ENCODE measurements at places on chromosomes 12 and 14. TPM values are rescaled to one million over a fixed set of nuclear protein-coding genes. Genes with fewer than 3 reads are reported as not detected.

GRCh38 chr12:8637244-8637643 lies 24.6 kb upstream of the AICDA start:
- DNase-seq: no peak

GRCh38 chr12:119990382-119990874 lies 1.4 kb downstream of the BICDL1 start:
- no peak for DNase-seq

DNA sequence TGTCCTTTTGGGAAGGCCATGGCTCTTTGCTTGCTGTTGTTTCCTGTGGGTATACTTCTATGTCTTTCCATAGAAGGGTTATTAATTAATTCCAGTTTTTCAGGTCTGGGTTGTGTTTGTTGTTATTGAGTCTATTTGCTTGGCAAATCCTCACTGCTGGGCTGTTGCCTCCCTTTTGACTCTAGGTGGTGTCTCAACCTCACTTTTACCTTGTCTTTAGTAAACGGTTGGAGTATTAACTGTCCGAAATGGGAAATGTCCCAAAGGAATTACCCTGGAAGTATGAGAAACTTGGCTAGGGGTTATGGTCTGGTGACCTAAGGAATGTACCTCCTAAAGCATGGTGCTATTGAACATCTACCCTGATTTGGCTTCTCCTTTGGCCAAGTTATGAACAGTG lies 16.7 kb downstream of the PRH1 start:
- DNase-seq: no peak

- no peak for DNase-seq
Measured at GRCh38 chr12:113127791-113128199, 7.8 kb downstream of the RASAL1 start.

- no peak for DNase-seq
Measured at GRCh38 chr12:34601689-34602088, 579.4 kb downstream of the ALG10 start.

GRCh38 chr14:50052517-50052916 lies 63.9 kb downstream of the VCPKMT start:
- DNase-seq: peak; percentile 54

DNA sequence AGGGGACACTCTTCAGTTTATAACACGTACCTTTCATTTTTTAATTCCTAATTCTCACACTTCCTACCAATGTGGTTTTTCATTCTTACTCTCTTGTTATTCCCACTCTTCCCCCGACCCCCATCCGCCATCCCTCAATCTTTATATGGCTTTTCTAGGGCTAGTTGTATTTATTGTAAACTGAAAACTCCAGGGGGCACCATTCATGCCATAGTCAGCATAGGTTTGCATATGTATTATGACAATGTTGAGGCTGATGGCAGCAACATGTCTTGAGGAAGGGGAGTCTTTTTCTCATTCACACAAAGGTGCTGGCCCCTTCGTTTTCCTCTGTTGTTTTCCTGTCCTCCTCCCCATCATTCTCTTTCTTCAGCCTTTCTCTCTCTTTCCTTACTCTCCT lies 27.7 kb upstream of the LTA4H start:
- DNase-seq: no peak

- peak; percentile 91 for DNase-seq
Measured at GRCh38 chr14:54606178-54606577, 39.2 kb downstream of the SAMD4A start.

DNA sequence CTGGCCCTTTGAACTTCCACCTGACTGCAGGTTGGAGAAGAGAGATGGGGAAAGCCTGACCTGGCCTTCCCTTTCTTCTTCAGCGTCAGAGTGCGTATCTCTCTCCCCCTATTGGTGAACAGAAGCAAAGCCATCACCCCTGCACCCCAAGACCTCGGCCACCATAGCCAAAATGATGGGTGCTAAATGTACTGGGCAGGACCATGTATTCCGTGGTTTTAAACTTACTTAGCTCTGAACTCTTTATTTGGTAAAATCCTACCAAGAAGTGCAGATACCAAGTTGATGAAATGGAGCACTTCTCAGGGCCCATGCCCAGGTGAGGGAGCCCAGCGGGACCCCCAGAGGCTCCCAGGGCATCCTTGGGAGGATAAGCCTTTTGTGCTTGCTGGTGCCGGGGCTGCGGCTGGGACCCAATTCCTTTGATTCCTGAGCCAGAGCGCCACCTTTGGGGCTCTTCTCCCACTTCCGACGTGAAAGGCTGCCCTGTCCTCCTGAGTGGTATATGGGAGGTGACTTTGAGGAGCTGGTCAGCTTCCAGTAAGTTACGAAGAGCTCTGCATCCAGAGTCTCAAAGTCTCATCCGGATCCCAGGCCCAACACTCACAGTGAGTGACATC lies 9.4 kb downstream of the CCND2 start:
- no peak for DNase-seq

GRCh38 chr14:67514650-67515385 lies 18.3 kb upstream of the PLEKHH1 start:
- DNase-seq: peak; percentile 78

GRCh38 chr14:63468294-63468693 lies 74.9 kb downstream of the PPP2R5E start:
- DNase-seq: no peak

- DNase-seq: no peak
Measured at GRCh38 chr12:83700838-83701237, 1014.1 kb downstream of the TMTC2 start.

DNA sequence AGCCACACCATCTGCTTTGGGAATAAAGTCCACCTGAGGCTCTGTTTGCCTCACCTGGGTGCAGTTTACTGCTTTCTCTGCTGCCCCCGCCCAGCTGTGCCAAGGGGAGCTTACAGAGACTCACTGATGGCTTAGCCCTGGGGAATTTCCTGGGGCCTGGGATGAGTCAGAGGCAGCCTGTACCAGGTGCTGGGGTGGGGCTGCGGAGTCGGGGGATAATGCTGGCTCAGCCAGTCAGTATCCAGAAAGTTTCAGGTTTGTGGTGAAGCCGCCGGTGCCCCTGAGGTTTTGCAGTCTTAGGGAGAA lies 22.3 kb downstream of the PLEKHG3 start:
- no peak for DNase-seq

DNA sequence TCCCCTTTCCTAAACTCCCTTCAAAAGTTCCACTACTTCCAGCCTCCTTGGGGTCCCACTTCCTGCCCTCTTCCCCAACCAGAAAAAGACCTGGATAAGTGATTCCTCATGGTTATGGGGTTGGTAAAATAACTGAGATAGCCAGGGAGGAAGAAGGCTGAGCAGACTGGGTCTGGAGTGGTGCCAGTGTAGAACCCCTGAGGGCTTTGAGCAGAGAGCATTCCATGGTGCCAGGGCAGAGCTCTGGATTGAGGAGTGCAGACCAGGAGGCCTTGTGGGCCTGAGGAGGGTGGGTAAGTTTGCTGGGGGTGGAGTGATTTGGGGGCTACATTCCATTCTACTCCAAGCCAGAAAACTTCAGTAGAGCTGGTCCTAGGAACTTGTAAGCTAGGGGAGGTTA lies 9.5 kb upstream of the CISTR start:
- DNase-seq: no peak

GRCh38 chr12:27971606-27972005 lies 927 bp downstream of the PTHLH start:
- no peak for DNase-seq

DNA sequence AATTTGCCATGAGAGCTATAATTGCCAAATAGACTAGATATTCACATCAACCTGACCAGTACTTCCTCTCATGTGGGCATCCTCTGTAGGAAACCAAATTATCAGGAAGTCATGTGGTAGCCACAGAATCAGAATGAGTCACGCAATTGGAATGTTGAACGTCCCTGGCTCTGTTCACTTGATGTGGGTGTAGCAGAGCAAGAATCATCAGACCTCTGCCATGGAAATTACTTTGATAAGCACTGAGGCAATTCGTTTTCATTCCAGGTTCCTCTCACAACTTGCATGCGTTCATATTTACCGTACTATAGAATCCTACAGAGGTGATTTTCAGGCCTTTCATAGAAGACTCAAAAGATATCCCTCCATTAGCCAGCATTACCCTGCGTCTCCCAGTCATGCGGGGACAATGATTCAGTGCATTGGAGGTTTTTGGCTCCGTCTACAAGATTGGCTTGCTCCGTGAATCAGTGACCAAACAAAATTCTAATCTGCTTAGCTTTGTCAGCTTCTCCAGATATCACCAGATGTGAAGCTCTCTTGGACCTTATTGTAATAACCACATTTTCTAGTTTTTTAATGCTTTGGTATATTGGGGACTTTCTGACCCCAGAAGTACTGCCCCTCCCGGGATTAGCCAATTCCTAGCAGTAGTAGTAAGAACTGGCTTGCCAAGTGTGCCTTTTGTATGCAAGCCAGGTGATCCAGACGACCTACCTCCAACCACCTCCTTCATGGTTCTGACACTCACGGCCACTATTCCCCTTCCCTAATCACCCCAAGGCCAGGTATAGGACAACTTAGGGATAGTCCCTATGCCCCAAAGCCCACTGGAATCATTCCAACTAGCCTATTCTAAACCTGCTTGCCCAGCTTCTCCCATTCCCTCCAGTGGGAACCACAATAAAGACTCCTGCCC lies 133.4 kb downstream of the KICS2 start:
- DNase-seq: no peak

GRCh38 chr12:47214771-47215170 lies 135.0 kb upstream of the AMIGO2 start:
- no peak for DNase-seq

GRCh38 chr12:96044017-96044942 lies 8.9 kb upstream of the LTA4H start:
- DNase-seq: no peak

DNA sequence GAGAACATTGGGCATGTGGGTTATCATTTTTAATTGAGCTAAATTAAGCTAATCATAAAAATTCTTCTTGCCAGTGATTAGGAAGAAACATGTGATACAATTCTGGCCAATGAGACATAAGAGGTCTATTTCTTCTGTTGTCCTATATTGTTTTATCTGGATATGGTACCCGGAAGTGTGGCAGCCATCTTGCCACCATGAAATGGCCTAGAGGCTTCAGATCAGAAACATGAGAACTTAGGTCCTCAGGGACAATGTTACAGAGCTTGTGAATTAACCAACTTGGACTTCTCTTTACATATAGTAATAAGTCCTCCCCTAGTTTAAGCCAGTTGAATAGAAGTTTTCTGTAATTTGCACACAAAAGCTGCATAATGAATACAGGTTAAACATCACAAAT lies 30.5 kb downstream of the MBIP start:
- no peak for DNase-seq

DNA sequence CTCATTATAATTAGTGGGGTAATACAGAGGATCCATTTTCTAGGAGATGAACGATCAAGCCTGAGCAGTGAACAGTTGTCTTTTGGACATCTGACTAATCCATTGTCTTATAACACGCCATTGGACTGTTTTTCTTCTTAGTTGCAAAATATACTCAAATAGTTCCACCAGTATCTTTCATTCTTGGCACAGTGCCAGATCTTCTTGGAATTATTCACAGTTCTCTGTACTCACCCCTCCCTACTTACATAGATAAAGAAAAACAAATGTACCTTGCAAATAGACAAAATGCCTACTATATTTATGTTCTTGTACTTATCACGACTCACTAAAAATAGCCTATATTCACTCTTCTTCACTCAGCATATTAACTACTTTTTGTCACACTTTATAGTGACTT lies 3.8 kb downstream of the CBLN3 start:
- DNase-seq: no peak

GRCh38 chr12:22855456-22855855 lies 230.5 kb downstream of the ETNK1 start:
- no peak for DNase-seq

GRCh38 chr12:100499416-100499815 lies 25.8 kb downstream of the NR1H4 start:
- DNase-seq: no peak

- DNase-seq: no peak
Measured at GRCh38 chr12:131258398-131258797, 304.7 kb downstream of the ADGRD1 start.

GRCh38 chr12:103707446-103707845 lies 120.4 kb downstream of the STAB2 start:
- DNase-seq: no peak

Gene SLCO1B1
- total RNA-seq: 0.24 TPM

Gene PCNX1
- total RNA-seq: 46.2 TPM

Gene MYL2
- 24,495 TPM for total RNA-seq

Gene ANO4
- 0.30 TPM for total RNA-seq

Gene ADSS1
- total RNA-seq: 114 TPM

Gene LRRK2
- 7.1 TPM for total RNA-seq

Gene DEPDC4
- 0.62 TPM for total RNA-seq

Gene OR2AP1
- not detected for total RNA-seq

Gene TMEM132D
- not detected for total RNA-seq
